ENCODE measurements at places on chromosomes 16 and 17.

DNA sequence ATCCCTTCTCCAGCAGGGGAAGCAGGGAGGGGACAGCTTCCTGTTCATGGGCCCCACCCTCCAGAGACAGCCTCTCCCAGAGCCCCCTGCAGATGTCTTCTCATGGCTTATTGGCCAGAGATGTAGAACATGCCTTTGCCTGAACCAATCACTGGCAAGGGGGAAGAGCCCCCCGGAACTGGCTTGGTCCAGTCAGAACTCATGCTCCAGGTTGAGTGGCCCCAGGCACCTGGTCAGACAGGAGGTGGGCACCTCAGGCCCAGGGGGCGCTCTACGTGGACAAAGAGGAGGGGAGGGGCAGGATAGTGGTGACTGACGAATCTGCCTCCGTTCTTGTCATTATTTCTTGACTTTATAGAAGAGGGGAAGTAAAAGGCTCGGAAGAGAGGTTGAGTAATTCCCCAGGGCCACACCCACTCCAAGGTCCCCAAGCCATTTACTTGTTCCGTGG, 23.6 kb downstream of the RAB11FIP4 start:
- DNase-seq = no peak

DNA sequence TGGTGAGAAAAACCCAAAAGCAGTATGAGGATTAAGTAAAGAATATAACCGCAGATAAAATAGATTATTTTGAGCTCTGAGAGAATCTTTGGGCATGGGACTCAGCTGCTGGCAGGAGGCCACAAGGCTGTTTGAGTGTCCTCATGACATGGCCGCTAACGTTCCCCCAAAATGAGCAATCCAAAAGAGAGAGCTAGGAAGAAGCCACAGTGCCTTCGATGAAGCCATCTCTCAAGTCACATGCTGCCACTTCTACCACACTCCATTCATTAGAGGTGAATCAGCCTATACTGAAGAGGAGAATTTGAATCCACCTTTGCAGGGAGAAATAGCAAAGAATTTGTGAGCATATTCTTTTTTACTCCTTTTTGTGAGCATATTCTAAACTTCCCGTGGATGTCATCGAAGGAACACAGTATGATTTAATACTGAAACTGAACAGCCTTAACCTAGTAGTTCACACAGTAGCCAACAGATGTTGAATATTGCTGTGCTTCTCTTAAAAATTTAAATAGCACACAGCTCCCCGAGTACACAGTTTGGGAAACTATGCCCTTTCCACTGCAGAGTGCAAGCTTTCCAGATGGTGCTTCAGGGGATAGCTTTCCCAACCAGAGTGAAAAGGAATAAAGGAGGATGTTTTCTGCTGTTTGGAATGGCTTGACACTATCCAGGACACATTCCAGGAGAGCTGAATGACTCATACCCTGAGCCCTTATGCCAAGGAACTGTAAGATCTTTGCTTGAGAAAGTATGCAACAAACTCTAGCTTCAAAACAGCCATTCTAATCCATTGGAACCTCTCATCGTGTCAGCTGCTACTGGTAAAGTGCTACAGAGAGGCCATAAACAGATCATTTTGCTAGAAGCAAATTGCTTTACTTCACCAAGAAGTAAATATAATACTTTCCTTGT, 33.9 kb downstream of the ANKFY1 start:
- DNase-seq = no peak

- no peak for DNase-seq
Measured at GRCh38 chr16:1596516-1596915, 15.4 kb downstream of the IFT140 start.

- no peak for DNase-seq
Measured at GRCh38 chr17:9837551-9838471, 12.1 kb downstream of the GLP2R start.

Measured in activated CD8-positive, alpha-beta T cell treated with anti-CD3 and anti-CD28 coated beads for 36 hours (primary cell).